NK-92 treated with Interleukin-12 subunit alpha and Interleukin-12 subunit beta, amount 100 ng/mL, for 24 hours (cell line): ENCODE measurements at places on chromosomes 11 and 22.

GRCh38 chr11:120334332-120334731, 1.9 kb upstream of the ARHGEF12 start:
- DNase-seq, result no peak

DNA sequence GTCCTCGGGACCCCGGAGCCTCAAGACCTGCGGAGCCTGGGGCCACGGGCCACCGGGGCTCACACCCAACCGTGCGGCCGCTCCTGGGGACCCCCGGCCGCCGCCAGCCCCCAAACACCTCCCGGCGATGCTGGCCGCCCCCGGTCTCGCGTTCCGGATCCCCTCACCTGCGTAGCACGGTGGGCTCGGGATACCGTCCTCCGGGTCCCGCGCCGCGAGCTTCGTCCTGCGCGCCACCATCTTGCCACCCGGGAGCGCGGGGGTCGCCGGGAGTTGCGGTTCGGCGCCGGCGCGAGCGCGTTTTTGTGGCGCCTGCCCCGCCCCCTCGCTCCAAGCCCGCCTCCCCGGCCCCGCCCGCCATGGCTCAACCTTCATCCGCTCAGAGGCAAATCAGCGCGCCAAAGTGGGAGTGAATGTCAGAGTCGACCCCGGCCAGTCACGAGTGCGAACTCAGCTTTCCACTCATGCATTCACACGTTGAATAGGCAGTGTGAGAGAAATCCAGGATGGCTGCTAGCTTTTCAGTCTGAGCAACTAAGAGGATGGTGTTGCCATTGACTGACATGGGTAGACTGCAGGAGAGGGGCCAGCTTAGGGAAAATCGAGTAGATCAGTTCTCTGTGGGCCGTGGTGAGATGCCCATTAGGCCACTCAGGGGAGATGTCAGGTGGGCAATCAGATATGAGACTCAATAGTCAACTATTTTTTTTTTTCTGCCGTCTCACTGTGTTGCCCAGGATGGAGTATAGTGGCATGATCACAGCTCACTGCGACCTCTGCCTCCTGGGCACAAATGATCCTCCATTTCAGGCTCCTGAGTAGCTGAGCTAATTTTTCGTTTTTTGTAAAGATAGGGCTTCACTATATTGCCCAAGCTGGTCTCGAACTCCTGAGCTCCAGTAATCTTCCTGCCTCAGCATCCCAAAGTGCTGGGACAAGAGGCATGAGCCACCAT, 28.3 kb downstream of the SERHL2 start:
- peak; percentile 51 for DNase-seq

DNA sequence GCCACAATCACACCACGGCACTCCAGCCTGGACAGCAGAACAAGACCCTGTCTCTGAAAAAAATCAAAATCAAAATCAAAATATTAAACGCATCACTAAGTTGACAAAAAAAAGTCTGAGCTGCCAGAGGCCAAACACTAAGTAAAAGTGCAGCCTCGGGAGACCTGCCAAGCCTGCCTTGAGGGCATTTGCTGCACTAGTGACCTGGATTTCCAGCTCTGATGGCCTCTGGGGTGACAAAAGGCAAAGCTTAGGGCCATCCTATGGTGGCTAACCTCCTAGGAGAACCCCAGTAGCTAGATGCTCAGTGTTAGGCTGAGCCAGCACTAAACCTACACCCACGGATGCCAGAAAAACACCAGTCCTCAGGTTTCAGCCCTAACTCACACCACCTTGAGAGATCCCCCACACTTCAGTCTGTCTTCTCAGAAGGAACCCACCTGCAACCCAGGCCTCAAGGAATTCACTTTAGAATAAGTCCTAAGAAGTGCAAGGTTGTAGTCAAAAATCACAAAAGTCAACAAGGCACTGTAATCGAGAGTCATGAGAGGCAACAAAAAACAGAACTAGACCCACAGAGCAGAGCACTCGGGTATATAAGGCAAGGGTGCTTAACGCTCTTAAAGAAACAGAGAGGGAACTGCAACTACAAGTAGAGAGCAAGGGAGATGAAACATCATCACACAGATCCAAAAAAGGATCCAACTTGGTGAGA, 28.6 kb downstream of the GNB1L start:
- DNase-seq, result no peak

DNA sequence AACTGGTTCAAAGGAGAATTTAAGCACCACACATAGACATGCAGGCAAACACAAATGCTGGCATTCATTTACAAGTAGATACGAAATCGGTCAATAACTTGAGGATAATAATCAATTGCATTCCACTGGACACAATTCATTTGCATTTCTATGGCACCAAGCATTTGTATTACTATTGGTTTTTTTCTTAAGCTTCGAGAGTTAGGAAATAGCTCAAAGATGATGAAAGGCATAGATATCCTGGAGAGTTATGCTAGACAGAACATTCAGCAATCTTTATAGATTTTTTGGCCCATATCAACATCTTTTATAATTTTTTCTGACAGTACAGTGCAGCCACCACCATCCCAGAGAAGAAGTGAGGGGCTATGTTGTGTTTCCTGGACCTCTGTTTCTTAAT, 544.4 kb downstream of the MIAT start:
- no peak for DNase-seq

DNA sequence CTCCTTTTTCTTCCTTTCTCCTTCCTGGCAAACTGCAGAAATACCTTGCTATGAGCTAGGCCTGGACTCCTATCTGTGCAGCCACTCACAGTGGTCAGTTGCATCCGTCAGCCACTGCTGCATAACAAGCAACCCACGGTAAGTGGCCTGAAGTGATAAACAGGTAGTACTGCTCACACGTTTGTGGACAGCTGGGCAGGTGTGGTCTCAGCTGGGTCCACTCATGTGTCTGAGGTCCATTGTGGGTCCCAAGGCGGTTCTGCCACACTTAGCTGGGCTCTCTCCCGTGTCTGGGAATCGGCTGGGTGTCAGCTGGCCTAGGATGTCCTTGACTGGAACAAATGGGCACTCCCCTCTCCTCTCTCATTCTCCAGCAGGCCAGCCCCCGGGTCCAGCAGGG, 109.3 kb downstream of the BRD1 start:
- no peak for DNase-seq

DNA sequence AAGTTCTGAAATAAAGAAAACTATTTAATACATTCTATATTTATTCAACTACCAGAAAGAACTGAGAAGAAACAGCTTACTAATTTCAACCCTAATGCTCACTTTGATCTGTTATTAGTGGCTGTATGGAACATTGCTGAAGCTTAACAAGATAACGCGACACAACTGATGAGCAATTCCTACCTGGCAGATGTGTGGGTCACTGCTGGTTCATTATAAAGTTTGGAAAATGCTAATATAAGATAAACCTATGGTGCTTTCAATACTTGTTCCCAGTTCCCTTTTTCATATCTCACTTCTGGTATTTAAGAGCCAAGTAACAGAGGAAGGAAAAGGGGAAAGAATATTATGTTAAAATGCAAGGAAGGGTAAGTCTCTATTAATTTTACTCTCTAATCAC, 10.5 kb downstream of the CTSC start:
- no peak for DNase-seq

DNA sequence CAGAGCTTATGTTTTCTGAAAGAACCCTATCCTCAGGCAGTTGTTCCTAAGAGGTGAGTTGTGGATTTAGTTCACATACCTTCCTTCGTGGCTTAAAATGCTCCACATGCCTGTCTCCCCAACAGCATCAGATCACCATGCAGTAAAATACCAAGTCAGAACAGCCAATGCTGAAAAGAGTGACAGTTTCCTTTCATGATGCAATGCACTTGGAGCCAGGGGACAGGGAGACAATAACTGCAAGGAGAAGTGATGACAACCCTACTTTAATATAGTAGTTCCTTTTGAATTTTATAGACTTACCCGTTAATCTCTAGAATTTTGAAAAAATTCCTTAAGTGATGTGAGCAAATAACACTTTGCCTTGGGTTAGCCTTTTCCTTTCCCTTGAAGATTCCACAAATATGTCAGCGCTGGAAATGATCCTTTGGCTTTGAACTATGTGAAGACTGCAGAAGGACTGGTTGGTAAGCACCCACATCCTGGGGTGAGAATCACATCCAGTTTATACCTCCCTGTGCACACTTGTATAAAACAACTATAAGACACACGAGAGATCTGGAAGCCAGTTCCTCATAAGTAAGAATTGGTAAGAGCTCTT, 71.2 kb downstream of the PIWIL4 start:
- DNase-seq, result no peak

GRCh38 chr11:16981651-16982194, 32.5 kb downstream of the PLEKHA7 start:
- no peak for DNase-seq

- DNase-seq, result no peak
Measured at GRCh38 chr22:29211066-29211465, 5.4 kb downstream of the EMID1 start.

DNA sequence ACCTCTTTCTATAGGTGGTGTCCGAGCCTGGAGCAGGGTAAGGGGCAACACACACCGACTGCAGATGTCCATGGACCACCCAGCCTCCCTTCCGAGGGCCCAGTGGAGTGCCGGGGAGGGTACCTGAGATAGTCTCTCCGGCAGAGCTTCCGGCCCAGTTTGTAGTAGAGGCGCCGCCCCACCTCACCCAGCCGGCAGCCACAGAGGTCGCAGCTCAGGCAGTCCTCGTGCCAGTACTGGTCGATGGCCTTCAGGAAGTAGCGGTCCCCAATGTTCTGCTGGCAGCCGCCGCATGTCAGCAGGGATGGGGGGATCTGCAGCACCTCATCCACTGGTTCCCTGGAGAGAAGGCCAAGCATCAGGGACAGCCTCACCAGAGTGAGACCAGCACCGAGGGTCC, 27.4 kb downstream of the LMO2 start:
- no peak for DNase-seq

GRCh38 chr11:64765291-64765850, 5.6 kb upstream of the PYGM start:
- no peak for DNase-seq

DNA sequence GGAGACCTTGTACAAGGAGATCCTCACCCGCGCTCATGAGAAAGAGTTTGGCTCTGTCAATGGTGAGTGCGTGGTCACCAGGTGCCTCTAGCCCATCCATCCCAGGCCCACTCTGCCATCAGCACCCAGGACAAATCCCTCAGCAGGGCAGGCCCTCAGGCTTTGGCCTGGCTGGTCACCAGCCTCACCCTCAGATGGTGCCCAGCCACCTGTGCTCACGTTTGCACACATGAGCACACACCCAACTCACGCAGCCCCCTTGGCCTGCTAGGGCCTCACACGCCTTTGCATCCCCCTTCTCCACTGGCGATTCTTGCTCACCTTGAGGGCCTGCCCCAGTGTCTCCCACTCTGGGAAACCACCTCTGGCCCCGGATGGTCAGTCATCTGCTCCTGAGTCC, 4.1 kb upstream of the RAB1B start:
- DNase-seq, result no peak

GRCh38 chr11:70040452-70040851, 37.7 kb upstream of the ANO1 start:
- no peak for DNase-seq

DNA sequence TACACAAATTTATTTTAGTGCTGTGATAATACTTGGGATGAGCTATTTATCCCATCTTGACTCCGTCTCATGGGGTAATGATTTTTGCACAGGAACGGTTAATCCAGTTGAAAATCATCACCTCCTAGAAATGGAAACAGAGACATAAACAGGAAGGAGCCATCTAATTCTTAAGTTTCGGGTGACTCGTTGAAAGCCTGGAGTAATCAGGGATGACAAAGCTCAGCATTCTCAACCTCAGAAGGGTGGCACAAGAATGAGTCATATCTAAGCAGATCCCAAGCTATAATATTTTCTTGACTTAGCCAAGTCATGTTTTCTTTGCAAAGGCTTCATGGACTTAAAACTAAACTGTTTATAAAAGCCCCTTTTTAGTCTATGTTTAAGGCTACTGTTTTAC, 280.8 kb upstream of the CCDC90B start:
- no peak for DNase-seq

DNA sequence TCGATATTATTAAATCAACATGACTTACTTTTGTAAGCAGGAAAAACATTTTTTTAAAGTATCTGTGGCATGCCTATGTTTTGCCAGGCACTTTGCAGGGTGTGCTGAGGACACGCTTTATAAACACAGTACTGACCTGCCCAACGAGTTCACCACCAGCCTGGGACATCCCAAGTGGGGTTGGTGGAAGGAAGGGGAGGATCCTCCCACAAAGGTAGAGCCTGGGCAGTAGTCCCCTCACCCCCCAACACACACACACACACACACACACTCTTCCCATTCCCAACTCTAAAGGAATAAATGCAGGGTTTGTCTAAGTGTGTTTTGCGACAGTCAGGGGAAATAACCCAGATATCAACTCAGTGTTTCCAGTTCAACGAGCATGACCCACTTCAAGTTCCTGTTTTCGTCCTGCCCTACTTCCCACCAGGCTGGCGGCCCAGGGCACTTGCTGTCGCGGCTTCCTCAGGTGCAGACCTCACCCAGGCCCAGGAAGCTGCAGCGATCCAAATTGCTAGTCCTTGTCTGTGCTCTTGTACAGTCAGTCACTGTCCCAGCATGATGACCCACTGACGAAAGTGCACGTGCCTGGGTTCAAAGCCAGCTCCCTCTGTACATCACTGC, 3.1 kb downstream of the CERK start:
- no peak for DNase-seq

DNA sequence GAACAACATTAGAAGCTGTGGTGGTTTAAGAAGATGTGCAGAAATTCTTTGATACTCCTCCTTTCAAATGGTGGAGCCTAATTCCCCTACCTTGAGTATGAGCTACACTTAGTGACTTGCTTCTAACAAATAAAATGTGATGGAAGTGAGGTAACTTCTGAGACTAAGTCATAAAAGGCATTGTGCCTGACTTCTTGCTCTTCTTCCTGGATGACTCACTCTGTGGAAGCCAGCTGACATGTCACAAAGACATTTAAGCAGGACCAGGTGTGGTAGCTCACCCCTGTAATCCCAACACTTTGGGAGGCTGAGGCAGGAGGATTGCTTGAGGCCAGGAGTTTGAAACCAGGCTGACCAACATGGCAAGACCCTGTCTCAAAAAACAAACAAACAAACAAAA, 3.9 kb upstream of the PLA2G3 start:
- no peak for DNase-seq

DNA sequence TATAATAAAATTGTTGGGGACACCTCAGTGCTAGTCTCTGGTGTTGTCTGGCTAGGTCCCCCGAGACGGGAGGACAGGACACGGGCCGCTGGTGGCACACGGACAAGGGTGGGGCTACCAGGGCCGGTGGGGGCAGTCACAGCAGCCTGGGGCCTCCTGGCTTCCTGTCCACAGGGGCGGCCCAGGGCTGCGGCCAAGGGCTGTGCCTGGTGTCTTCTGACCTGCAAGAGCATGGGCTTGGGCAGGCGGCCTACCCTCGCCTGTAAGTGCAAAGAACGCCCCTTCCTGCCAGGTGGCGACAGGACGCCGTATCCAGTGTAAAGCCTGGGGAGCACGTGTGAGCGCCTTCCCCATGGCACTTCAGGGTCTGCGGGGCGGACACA, 3.6 kb downstream of the LRFN4 start:
- DNase-seq, result no peak

GRCh38 chr22:22882033-22882717, 5.4 kb upstream of the IGLL5 start:
- no peak for DNase-seq
